ENCODE measurements at places on chromosomes 11 and 22. TPM values are rescaled to one million over a fixed set of nuclear protein-coding genes. Genes with fewer than 3 reads are reported as not detected.
A peak's percentile ranks its signal among the peaks of the same experiment; 100 is the strongest.

DNA sequence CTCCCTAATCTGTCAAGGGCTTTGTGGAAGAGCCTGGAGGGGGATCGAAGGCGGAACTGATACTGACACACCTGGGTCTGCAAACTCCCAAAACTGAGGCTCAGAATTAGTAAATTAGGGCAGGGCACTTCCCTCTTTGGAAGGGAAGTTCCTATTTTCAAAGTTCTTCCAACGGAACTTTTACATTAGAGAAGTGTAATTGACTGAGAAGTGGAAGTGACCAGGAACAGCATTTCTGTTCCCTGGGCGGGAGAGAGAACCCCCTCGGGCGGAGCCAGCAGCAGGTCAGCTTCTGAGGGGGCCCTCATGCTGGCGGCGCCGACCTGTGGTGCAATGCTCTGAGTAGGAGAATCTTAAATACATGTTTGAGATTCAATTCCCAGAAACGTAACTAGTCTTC is 1.1 kb upstream of the CBL start:
- no peak for DNase-seq
- peaks cover 4% of the 10 kb centered on the region for H3K36me3 ChIP-seq
- H3K4me3 ChIP-seq = peak overlapping the region; percentile 88
- peaks cover 38% of the 10 kb centered on the region for H3K4me1 ChIP-seq
- H3K27me3 ChIP-seq = peaks cover 4% of the 10 kb centered on the region

DNA sequence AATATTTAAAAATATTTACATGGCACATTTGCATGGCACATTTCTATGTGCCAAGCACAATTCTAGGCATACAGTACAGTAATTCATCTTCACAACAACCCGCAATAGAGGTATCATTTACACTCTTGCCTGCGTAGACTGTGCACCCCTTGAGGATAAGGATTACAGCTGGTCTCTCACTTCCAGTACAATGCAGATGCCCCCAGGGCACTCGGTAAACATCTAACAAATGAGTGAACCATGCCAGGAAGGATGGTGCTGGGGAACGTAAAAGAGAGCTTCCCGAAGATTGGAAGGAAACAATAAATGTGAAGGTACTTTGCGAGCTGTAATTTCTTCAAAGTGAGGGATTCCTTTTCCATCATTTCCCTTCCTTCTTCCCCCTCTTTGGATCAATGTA is 1.3 kb downstream of the PRPF19 start:
- H3K36me3 ChIP-seq = no peaks in the 10 kb centered on the region
- DNase-seq = no peak
- H3K27me3 ChIP-seq = peaks cover 13% of the 10 kb centered on the region
- H3K4me1 ChIP-seq = peaks cover 29% of the 10 kb centered on the region

CABP4 gene
- total RNA-seq = not detected

DNA sequence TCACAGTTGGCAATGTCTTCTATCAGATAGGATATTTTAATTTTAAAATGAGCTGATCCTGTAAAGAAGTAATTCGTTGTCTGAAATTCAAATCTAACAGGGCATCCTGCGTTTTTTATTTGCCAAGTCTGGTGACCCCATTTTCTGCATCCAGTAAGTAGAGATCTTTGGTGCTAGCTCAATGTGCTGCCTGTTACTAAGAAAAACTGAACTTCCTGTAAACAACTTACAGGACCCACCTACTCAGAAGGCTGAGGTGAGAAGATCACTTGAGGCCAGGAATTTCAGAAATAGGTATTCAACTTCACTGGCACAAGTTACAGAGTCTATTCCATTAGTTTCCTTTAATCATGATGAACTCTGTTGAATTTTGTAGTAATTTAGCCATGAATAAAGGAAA is 4.0 kb downstream of the ARL14EP start:
- H3K36me3 ChIP-seq = 0 out of 2 replicates have a peak, but pooled peaks cover 5% of the 10 kb centered on the region
- no peak overlapping the region for H3K4me3 ChIP-seq
- peaks cover 60% of the 10 kb centered on the region for H3K4me1 ChIP-seq
- no peak overlapping the region for H3K27ac ChIP-seq
- DNase-seq = no peak

DNA sequence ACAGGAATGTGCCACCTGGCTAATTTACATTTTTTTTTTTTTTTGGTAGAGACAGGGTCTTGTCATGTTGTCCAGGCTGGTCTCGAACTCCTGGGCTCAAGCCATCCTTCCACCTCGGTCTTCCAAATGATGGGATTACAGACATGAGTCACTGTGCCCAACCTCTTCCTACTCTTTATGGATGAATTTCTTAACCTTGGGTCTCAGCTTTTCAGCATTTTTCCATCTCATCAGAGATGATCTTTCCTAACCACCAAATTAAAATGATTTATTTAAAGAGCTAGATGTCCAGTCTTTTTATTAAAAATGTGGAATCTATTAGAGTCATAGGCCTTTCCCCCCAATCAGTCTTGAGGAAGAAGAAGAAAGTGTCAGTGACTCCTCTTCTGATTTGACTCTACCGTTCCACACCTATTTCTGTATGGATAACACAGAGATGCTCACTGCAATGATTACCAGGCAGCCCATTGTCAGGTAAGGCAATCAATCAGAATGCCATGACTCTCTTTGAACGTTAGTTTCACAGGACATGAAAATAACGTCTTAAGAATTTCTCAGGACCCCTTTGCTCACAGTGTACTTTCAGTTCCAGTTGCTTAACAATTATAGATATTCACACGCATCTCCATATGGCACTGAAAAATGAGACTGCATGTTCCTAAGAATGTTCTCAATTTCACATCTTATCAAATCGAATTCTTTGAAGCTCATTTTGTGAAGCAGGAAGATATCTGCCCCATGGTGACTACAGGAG is 51.0 kb downstream of the MIAT start:
- peaks cover 67% of the 10 kb centered on the region for H3K4me1 ChIP-seq
- H3K36me3 ChIP-seq = peaks cover 29% of the 10 kb centered on the region
- no peaks in the 10 kb centered on the region for H3K27me3 ChIP-seq
- H3K4me3 ChIP-seq = peak overlapping the region; percentile 75

GRCh38 chr11:120199613-120200012 is 11.2 kb upstream of the OAF start:
- no peak for DNase-seq
- no peaks in the 10 kb centered on the region for H3K36me3 ChIP-seq
- H3K4me1 ChIP-seq = peaks cover 13% of the 10 kb centered on the region
- no peak overlapping the region for H3K27ac ChIP-seq

DNA sequence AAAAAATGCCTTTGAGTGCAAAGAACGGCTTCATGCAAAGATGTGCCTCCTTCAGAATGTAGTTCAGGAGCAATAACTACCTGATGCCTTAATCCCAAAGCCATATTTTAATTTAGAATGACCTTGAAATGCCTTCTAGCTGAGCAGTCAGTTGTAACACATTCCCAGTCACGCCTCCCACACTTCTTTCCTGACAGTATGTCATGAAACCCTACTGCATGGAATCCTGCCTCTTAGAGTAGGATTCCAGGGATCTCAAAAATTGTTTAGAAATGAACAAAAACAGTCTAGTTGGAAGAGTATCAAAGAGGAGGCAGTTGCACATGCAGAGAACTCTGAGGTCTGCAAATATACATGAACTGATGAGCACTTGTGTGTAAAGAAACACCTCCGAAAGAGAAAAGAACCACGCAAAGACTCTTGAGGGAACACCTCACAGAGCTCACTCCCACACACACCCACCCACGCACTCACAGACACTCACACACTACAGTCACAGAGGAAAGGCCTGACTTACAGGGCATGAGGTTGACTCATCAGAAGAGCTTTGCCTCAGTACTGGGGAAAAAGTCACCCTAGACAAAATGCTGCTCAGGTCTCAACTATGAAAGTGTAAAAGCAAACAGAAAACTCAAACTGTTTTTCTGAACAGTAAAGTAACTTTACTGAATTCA is 77.4 kb downstream of the GGTLC2 start:
- peak overlapping the region; percentile 25 for H3K27ac ChIP-seq
- H3K4me1 ChIP-seq = peaks cover 15% of the 10 kb centered on the region
- DNase-seq = peak; percentile 64
- H3K4me3 ChIP-seq = no peak overlapping the region
- H3K36me3 ChIP-seq = no peaks in the 10 kb centered on the region

SUSD2 gene
- total RNA-seq = 0.17 TPM

DNA sequence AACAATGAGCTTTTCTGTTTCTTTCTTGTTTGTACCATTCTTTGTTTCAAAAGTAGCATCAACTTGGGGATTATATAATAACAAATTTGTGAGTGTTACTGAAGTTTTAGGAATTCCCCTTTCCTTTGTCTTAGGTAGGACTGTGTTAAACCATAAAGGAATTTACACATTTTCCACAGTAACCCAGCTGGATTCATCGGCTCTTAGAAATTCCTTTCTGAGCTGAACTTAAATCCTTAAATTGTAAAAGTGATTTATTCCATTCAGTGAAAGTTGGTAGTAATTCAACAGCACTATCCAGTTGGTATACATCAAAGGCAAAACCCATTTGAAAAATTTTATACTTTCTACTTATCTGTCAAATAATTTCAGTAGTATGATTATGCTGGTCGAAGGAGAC is 11.8 kb downstream of the EMSY start:
- no peak for DNase-seq
- H3K27ac ChIP-seq = no peak overlapping the region
- peaks cover 17% of the 10 kb centered on the region for H3K36me3 ChIP-seq
- H3K27me3 ChIP-seq = no peaks in the 10 kb centered on the region

DNA sequence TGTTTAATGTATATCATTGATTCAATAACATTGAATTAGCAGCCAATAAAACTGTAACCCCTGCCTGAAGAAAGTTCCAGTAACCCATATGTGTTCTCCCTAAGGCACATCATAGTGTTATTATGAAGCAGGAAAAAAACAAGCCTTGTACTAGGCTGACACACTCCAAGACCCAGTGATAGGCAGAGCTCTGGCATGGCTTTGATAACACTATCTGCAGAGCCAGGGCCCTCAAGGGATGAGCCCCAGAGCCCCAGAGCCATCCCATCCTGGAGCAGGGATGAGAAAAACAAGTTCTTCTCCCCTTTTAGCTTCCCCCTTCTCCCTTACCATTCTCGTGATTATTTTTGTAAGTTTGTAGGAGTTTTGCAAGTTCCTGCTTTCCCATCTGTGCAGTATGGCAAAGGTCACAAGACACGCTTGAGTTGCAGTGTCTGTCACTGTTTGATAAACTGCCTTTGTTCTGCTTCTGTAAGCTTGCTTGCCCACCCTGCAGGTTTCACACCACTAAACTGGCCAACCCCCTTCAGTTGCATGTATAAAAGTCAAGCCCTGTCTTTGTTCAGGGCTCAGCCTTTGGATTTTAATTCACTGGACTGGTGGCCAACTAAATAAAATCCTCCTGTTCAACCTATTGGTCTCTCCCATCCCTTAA is 22.3 kb upstream of the GUCY1A2 start:
- H3K27ac ChIP-seq = no peak overlapping the region
- DNase-seq = no peak
- H3K4me1 ChIP-seq = peaks cover 27% of the 10 kb centered on the region
- peaks cover 7% of the 10 kb centered on the region for H3K27me3 ChIP-seq
- no peaks in the 10 kb centered on the region for H3K36me3 ChIP-seq

DNA sequence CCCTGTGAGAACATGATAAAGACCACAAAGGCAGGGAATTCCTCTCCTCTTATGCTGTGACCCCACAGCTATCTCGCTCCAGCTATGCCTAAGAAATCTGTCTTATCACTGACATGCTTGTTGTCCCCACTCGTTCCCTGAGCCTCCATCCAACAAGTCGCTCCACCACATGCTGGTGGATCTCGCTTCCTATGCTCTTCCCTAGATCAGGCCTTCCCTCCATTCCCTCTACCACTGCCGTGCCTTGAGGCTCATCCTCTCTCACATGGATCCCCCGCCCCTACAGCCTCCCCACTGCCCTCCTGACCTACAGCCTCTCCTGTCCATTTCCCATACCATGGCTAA is 1.4 kb upstream of the DGAT2 start:
- no peak overlapping the region for H3K27ac ChIP-seq
- no peak for DNase-seq
- no peaks in the 10 kb centered on the region for H3K36me3 ChIP-seq
- H3K4me3 ChIP-seq = no peak overlapping the region
- H3K4me1 ChIP-seq = peaks cover 16% of the 10 kb centered on the region

- peak overlapping the region; percentile 69 for H3K27ac ChIP-seq
- H3K4me1 ChIP-seq = peaks cover 77% of the 10 kb centered on the region
- no peaks in the 10 kb centered on the region for H3K27me3 ChIP-seq
Measured at GRCh38 chr11:8867931-8868631, 42.9 kb upstream of the AKIP1 start.

GRCh38 chr11:9901943-9902342 is 238.1 kb downstream of the SWAP70 start:
- peaks cover 43% of the 10 kb centered on the region for H3K36me3 ChIP-seq
- peaks cover 86% of the 10 kb centered on the region for H3K4me1 ChIP-seq
- H3K27me3 ChIP-seq = peaks cover 2% of the 10 kb centered on the region
- no peak for DNase-seq

DNA sequence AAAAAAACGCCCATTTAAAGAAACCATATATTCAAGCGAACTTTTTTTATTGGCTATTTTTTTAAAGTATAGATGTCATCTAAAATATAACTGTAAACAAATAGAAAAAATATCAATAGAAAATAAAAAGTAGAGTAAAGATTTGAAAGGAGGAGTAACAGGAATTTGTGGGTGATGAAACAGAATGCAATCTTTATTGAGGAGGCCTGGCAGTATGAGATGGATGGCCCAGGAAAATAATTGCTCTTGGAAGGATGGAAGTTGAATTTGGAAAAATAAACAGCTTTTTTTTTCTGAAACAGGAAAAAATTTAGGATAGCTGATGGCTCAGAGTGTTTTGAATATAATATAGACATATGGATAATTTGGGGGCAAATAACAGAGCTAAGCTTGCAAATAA is 219.0 kb downstream of the CASP12 start:
- DNase-seq = no peak
- no peaks in the 10 kb centered on the region for H3K27me3 ChIP-seq
- H3K4me1 ChIP-seq = no peaks in the 10 kb centered on the region

- H3K36me3 ChIP-seq = peaks cover 20% of the 10 kb centered on the region
- no peak overlapping the region for H3K27ac ChIP-seq
- H3K4me1 ChIP-seq = no peaks in the 10 kb centered on the region
- peaks cover 3% of the 10 kb centered on the region for H3K27me3 ChIP-seq
Measured at GRCh38 chr22:43616645-43617044, 195.5 kb downstream of the EFCAB6 start.

DNA sequence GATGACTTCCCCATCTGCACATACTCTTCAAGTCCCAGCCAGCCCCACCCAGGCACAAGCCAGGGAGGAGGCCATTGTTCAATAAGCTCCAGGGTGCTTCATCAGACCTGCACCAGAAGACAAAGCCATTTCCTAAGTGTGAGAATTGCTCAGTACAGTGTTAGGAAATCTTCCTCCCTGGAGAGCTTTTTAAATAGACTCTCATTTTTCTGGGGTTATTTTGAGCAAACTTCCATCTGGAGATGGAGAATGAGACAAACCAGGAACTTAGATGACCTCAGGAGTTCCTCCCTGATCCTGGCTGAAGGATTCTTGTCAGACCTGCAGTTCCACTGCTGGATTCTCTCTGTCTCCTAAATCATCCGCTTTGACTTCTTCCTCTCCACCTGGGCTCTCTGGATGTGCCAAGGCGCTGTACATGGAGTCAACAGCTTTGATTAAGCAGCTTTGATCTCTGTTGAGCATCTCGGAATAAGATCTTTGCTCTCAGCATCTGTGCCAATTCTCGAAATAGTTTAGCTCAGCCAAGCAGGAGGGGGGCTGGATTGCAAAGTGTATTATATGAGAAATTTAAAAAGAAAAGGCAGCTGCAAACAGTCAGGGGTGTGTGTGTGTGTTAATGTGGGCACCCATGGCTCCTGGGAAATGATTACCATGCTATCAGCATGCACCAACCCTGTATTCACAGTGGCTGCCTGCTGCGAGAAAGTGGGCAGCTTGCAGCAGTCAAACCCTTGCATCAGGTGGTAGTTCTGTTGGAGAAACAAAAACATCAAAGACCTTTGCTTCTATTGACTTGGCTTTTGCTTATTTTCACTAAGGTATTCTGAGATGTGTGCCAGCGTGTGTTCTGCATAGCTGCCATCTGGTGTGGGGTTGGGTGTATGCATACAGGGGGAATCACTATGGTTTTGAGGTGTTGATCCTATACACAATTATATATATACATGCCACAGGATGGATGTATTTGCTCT is 70.2 kb upstream of the NAV2 start:
- H3K27me3 ChIP-seq = peaks cover 33% of the 10 kb centered on the region
- no peak overlapping the region for H3K27ac ChIP-seq
- DNase-seq = no peak
- no peak overlapping the region for H3K4me3 ChIP-seq
